ENCODE measurements at places on chromosomes 11 and 22. TPM values are rescaled to one million over a fixed set of nuclear protein-coding genes. Genes with fewer than 3 reads are reported as not detected.
A peak's percentile ranks its signal among the peaks of the same experiment; 100 is the strongest.

KIRREL3 gene
- total RNA-seq: 6.5 TPM

MYO18B gene
- 0.19 TPM for total RNA-seq

SNX32 gene
- total RNA-seq: 0.78 TPM

- peak overlapping the region; percentile 69 for H3K27ac ChIP-seq
- H3K4me3 ChIP-seq: no peak overlapping the region
- H3K4me1 ChIP-seq: peaks cover 37% of the 10 kb centered on the region
- H3K27me3 ChIP-seq: no peaks in the 10 kb centered on the region
- no peaks in the 10 kb centered on the region for H3K36me3 ChIP-seq
Observed at GRCh38 chr11:126432065-126432461, 76.6 kb downstream of the ST3GAL4 start.

DNA sequence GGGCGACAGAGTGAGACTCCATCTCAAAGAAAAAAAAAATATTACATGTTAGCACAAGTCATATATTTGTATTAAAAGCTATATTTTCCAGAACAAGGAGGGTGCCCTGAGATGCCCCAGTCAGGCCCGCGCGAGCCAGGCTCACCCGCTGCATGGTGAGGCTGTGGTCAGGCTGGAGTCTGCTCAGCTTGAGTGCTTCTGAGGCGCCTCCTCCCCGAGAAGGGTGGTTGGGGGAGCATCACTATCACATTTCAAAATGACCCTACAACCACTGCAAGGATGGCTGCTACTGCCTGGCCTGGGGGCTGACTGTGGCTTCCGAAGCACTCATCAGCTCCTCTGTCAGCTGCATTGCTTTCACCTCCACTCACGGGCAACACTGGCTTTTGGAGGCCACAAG, 77.1 kb downstream of the SCUBE1 start:
- H3K27ac ChIP-seq: no peak overlapping the region
- no peaks in the 10 kb centered on the region for H3K36me3 ChIP-seq
- H3K27me3 ChIP-seq: no peaks in the 10 kb centered on the region

- no peak overlapping the region for H3K27ac ChIP-seq
- no peak overlapping the region for H3K4me3 ChIP-seq
- H3K36me3 ChIP-seq: no peaks in the 10 kb centered on the region
- DNase-seq: no peak
- H3K4me1 ChIP-seq: no peaks in the 10 kb centered on the region
Observed at GRCh38 chr11:2437516-2437915, 6.8 kb downstream of the TRPM5 start.

DNA sequence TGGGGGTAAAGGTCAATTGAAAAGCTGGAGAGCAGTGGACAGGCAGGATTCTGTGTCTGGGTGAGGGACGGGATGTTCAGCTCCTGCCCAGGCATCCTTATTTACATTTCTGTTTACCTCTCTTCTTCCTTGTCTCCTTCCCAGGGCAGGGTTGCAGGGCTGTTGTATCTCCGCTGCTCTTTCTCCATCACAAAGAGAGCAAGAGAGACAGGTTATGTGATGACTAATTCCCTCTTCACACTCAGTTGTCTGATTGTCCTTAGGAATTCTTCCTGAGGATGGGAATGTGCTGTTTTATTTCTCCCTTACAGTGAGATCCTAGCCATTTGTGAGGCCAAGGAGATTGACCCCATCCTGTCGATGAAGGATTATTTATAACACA, 104.9 kb downstream of the VPREB1 start:
- H3K27me3 ChIP-seq: peaks cover 4% of the 10 kb centered on the region
- no peaks in the 10 kb centered on the region for H3K36me3 ChIP-seq
- DNase-seq: peak; percentile 53
- no peak overlapping the region for H3K4me3 ChIP-seq

Measured in esophagus muscularis mucosa (tissue), 4 donors.